ENCODE measurements at places on chromosomes 12 and 14.
A peak's percentile ranks its signal among the peaks of the same experiment; 100 is the strongest.

GRCh38 chr12:60266381-60266852 is 670.6 kb downstream of the SLC16A7 start:
- no peak for DNase-seq

GRCh38 chr12:115710104-115710564 is 567.4 kb downstream of the MED13L start:
- no peak for DNase-seq

DNA sequence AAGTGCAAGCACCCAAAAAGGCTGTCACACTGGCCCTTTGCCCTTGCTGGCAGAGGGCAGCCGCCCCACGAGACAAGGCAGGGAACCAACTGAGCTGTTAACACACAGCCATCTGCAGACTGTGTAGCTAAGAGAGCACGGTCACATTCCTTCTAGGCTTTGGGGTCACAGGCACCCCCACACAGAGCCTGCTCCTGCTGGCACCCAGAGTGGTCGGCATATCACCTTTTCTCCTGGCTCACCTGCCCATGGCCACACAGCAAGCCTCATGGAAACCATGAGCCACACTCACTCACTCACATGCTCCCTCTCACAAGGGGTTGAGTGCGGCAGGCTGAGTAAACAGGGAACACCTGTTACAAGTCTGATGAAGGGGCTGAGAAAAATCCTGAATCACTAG is 214.5 kb downstream of the PCNX1 start:
- DNase-seq: no peak

DNA sequence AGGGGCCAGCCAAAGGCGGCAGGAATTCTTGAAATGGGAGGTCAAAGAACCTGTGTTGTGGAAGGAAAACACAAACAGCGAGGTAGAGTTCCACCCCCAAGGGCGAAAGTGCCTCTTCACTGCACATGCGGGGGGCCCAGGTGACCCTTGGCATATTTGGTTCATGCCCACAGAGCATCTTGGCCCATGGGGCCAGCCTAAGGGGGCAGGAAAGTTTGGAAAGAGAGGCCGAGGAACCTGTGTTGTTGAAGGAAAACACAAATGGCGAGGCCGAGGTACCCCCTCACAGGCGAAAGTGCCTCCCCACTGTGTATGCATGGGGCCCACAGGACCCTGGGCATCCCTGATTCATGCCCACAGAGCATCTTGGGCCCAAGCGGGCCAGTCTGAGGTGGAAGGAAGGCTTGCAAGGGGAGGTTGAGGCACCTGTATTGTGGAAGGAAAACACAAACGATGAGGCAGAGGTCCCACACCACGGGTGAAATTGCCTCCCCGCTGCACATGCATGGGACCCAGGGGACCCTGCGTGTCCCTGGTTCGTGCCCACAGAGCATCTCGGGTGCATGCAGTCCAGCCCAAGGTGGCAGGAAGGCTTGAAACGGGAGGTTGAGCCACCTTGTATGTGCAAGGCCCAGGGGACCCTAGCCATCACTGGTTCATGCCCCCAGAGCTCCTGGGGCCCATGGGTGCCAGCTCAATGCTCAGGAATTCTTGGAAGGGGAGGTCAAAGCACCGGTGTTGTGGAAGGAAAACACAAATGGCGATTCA is 384.1 kb downstream of the ALG10 start:
- peak; percentile 1 for DNase-seq

DNA sequence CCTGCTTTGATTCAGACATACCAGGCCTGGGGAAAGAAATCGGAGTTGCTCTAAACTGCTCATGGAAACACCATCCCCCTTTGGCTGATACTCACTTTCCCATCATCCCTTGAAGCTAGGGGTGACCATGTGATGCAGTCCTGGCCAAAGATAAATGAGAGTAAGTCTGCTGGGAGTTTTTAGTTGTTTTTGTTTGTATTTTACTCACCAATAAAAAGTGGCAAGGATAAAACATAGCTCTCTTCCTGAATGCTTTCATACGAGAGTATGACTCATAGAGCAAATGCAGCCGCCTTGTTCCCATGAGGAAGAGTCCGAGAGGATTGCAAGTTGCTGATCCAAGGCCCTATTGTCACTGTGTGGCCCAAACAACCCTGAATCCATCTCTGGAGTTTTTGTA is 126.4 kb upstream of the TMEM132C start:
- no peak for DNase-seq

- DNase-seq: peak; percentile 15
These were observed 765 bp upstream of the NFYB start for GRCh38 chr12:104138797-104139152.

GRCh38 chr12:80116735-80117134 is 17.4 kb downstream of the OTOGL start:
- DNase-seq: no peak

DNA sequence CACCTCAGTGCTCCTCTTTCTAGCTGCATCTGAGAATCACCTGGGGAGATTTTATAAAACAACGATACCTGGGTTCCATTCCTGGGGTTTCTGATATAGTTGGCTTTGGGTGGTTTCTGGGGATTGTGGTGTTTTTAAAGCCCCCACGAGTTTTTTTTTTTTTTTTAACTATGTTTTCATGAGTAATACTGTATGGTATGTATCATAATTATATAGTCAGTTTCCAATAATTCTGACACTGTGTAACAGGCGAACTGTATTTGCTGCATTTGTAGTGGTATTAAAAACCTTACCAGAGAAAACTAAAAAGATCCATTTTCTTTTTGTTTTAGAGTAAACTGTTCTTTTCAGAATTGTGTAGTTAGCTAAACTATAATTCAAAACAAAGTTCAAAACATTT is 84.9 kb downstream of the SRGAP1 start:
- no peak for DNase-seq

- no peak for DNase-seq
These were observed 16.4 kb downstream of the NID2 start for GRCh38 chr14:52052288-52052943.

GRCh38 chr12:211142-211465 is 2.9 kb downstream of the SLC6A12 start:
- no peak for DNase-seq

DNA sequence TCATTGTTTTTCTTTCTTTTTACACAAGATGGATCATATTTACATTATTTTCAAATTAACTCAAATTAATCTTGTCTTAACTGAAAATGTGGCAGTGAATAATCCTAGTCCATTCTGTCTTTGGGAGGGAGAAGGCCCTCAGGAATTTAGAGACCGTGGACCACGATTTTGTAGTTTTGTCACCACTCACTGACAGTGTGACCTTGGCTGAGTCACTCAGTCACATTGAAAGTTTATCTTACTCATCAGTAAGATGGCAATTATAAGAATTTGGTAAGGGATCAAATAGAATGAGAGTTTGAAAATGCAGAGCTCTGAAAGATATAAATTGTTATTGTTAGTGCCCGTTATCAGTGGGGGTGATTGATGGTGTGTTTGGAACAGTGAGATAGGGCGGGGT is 16.4 kb downstream of the FOXJ2 start:
- no peak for DNase-seq

GRCh38 chr12:102281231-102281630 is 83.6 kb upstream of the PMCH start:
- no peak for DNase-seq

DNA sequence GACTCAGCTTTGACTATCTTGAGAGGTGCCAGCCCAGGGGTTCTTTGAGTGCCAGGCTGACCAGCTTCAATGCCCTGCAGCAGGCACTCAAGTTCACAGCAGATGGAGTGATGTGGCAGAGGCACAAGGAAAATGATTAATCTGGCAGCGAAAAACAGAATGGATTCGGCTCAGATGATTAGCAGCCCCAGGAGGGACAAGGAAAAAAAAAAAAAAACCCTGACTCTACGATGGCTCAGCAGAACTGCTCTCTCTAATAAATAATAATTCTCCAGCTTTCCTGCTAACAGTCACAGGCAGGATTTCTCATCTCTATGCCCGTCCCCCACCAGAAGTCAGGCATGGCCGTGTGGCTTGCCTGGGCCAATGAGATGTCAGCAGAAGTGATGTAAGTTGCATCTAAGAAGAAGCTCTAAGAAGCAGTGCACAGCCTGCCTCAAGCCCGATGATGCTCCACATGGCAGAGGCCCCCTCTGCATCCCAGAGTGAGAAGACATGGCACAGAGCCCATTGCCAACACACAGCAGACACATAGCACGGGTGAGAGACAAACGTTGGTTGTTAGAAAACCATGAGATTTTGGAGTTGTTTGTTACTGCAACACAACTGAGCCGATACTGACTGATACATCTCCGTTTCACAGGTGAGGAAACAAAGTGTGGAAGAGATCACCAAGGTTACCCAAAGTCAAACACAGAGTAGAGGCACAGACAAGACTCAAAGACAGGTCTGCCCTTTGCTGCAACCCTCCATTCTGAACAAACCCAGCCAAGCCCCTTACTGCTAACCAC is 111.0 kb downstream of the SCARB1 start:
- no peak for DNase-seq

GRCh38 chr12:13000925-13001774 is 1.1 kb upstream of the HEBP1 start:
- DNase-seq: peak; percentile 77

DNA sequence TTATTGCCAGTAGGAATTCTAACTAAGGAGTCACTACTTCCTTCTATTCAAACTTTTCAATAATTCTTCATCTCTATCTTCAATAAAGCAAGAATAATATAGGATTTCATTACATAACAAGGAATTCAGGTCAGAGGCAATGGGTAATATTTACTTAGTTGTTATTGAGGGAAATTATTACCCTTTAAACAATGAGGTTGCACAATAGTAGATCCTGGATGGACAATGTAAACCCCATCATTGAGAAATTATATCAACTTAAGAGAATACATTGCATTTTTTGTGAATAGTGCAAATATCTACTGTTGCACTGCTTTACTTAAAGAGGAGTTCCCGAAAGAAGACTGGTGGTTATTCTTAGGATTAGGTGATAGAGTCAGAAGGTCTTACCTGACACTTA is 43.8 kb downstream of the A2M start:
- no peak for DNase-seq

- DNase-seq: no peak
These were observed 464.5 kb downstream of the GXYLT1 start for GRCh38 chr12:41680155-41680554.

DNA sequence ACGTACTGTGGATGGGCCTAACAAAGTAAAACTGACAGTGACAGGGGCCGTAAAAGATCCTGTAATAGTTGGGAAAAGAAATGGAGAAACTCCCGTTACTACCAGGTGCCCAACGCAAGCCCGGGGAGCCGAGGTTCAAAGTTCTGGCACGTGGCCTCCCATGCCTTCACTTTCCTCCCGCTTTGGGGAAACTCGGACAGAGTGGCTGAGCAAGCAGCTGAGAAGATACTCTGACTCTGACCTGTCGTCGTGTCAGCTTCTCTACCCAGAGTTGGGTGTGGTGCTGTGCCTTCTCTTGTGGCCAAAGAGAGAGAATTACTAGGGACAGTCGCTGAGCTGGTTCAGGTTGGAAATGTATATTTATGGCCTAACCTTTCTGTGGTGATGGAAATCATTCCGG is 1.7 kb downstream of the B4GALNT3 start:
- DNase-seq: no peak

DNA sequence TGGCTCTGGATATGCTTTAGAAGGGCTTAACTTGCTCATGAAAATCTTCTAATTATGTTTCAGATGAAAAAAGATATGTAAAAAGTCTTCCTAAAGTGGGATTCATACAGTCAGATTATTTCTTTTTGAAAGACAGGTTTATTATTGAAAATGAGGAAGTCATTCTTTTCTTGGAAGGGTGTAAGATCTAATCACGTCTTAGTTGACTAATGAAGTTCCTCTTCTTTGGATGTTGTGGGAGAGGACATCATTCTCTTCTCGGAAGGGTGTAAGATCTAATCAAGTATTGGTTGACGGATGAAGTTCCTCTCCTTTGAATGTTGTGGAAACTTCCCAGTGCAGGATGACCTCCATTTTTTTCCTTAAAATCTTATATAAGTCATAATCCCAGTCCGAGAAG is 74.9 kb downstream of the ALG10 start:
- no peak for DNase-seq

DNA sequence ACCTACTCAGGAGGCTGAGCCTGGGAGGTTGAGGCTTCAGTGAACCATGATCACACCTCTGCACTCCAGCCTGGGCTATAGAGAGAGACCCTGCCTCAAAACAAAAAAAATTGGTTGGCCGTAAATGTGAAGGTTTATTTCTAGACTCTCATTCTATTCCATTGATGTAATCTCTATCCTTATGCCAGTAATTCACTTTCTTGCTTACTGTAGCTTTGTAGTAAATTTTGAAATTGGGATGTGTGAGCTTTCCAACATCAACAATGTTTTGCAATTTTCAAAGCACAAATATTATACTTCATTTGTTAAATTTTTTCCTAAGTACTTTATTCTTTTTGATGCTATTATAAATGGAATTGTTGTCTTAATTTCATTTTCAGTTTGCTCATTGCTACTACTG is 24.6 kb downstream of the LIN52 start:
- no peak for DNase-seq

DNA sequence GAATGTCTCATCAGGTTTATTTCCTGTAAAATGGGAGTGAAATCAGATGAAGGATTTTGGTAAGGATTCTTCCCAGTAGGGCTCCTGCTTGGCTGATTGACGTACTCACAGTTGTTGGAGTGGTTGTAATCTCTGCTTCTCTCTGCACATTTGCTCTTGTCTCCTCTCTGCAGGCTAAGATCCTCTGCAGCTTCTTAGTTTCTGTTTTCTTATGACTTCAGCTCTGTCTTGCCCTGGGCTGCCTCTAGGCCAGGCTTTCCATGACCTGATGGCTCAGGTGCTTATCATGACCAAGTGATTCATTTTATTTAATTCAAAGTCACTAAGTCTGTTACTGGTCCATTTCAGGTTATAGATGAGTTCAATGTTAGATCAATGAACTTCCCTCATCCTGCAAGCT is 394.5 kb upstream of the DDHD1 start:
- peak; percentile 27 for DNase-seq

DNA sequence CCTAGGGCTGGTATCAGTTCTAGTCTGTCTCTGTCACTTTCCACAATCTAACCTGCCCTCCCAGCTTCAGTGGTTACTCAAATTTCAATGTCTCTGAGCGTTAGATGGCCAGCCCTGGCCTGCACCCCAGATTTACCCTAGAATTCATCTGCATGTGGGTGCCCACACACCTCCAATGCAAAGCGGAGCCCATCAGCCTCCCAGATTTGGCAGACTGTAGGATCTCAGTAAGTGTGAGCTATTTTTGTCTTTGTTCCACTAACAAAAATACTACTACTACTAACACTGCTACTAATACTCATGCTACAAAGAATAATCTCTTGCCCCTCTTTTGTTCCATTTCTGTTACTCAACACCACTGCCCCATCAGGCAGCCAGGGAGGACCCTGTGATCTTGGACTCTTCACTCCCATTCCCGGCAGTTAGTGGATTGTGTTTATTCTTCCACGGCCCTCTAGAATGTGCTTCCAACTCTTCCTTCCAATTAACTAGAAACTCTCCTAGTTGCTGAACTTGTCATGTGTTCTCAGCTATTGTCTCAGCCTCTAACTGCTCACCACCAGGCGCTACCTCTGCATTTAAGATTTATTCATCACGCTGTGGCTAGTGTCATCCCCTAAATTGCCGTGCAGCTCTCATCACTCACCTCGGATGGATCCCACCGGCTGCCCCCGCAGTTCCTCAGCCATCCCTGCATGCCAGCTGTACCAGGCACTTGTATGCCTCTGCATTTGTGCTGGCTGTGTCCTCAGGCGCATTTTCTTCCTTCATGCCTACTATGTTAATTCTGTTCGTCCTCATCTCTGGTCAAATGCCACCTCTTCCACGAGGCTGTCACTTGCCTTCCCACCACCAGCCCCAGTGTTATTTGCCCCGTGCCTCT is 150.6 kb upstream of the HIF1A start:
- DNase-seq: no peak

GRCh38 chr12:5685935-5686334 is 254.0 kb downstream of the NTF3 start:
- DNase-seq: no peak

- DNase-seq: peak; percentile 70
These were observed 1.2 kb downstream of the GPR135 start for GRCh38 chr14:59463787-59464485.

Data from GM13976 (cell line).